ENCODE measurements at places on chromosomes 16 and 17.

DNA sequence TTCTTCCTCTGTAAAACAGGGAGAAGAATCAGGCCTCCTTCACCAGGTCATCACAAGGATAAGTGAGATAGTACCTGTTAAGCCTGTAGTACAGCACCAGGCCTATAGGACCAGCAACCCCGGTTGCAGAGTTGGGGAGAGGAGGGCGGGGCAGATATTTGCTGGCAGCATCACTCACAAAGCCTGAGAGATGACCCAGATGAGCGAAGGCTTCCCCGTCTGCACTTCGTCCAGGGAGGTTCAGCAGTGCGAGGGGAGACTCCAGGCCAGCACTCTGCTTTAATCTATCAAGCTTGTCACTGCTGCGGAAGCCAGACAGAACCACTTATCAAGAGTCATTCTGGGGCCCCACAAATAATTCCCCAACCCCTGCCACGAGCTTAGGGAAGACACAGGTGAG lies 15.8 kb upstream of the RBBP6 start:
- DNase-seq: no peak

- DNase-seq: no peak
Observed at GRCh38 chr17:330993-331701, 21.5 kb downstream of the RPH3AL start.

DNA sequence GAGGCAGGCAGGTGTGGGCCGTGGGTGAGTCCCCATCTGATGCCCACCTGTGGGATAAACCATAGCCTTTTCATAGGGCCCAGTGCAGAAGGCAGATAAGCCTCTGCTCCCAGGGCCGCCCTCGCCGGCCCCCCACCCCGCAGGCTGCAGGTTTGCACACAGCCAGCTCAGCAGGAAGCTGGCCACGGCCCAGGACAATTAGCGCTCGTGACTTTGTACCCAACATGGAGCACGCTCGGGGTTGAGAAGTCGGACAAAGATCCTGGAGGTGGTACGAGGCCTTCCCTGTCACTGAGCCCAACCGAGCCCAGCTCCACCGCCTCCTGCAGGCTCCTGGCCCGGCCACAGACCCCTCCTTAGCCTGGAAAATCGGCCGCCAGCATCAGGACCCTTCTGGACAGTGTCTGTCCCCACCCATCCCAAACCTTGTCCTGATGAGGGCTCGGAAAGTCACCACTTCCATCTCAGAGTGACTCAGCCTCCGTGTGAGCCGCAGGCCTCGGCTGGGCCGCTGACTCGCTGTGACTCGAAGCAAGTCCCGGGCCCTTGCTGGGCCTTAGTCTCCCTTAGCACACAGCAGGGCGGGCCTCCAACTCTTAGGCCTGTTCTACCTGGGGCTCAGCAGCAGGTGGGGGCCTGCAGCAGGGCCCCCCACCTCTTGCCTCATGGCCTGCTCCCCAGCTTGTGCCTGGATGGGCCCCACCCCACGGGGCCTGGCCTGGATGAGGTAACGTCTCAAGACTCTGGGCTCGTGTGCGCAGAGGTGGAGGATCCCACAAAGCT lies 22.7 kb downstream of the FAM83G start:
- DNase-seq: no peak

DNA sequence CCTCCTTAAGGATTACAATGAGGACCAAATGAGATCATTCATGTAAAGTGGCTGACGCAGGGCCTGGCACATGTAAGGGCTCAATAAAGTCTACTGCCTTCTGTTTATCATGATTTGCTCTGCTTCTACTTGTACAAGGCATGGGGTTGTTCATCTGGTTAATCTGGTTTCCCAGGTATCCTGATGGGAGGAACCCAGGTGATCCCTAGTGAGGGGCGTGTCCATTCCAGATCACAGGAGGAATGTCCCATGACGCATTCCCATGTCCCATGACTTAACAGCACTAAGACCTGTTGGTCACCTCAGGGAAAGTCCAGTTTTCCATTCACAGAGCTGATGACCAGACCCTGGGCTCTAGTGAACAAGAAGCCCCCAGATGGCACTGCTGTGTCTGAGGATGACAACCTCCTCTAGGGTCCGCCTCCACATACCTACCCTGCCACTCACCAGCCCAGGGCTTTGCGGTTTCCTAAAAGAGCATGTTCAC lies 11.5 kb upstream of the TPPP3 start:
- no peak for DNase-seq

- DNase-seq: no peak
Observed at GRCh38 chr16:66050991-66051390, 315.5 kb upstream of the CDH5 start.

- no peak for DNase-seq
Observed at GRCh38 chr16:52993179-52993578, 59.5 kb downstream of the CHD9NB start.

DNA sequence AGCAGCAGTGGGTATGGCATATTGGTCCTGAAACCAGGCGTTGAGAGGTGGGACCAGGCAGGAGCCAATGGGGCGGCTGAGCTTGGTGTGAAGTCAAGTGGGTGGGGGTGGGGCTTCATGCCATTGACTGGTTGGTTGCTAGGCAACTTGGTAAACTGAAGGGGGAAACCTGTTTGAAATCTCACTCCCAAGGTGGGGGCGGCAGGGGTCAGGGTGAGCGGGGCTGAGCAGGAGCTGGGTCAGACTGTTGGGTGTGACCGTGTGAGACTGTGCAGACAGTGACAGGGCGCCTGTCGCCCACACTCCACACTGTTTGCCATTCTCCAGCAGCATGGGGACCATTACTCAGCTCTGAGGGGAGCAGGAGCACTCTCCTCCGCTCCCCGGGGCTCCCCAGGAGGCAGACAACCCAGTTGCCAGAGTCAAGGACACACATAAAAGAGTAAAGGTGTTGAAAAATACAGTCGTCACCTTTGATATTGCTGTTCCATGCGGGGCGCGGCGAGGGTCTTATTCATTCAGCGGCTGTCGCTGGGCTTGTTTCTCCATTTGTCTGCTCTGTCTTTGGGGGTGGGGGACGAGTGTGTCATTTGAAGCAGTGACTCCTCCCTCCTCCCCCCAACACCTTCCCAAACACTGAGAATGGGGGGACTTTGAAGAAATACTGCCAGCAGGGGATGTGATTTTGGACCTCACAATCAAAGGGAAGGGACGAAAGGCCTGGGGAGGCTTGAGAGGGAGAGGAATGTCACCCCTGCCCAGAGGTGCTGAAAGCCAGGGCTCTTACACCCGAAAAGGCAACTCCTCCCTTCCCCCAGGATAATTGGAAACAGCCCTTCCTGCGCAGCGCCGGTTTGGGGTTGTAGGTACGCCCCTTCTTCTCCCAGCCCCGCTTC lies 1.2 kb upstream of the EFNB3 start:
- DNase-seq: peak; percentile 81

GRCh38 chr16:47059991-47060390 lies 83.8 kb downstream of the NETO2 start:
- no peak for DNase-seq

- no peak for DNase-seq
Observed at GRCh38 chr16:83315271-83315670, 492.5 kb upstream of the HSBP1 start.

GRCh38 chr17:42087736-42088705 lies 10.3 kb downstream of the ZNF385C start:
- DNase-seq: no peak

- DNase-seq: peak; percentile 35
Observed at GRCh38 chr16:3520841-3521240, 20.0 kb downstream of the CLUAP1 start.

DNA sequence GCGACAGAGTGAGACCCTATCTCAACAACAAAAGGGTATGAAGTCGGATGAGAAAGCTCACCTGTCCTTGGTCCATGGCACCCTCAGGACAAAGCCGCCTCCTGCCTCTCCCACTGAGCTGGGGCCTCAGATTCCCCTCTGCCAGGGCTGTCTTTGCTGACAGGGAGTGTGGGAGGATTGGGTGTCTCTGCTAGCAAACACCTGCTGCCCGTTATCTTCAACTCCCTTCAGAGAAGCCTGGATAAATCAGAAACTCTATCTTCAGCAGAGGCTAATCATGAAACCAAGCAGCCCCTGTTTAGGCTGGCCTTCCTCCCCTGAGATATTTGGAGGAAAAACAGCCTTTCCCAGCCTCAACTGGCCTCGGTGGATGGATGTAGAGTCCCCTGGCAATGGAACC lies 36.3 kb upstream of the CDH1 start:
- DNase-seq: no peak

DNA sequence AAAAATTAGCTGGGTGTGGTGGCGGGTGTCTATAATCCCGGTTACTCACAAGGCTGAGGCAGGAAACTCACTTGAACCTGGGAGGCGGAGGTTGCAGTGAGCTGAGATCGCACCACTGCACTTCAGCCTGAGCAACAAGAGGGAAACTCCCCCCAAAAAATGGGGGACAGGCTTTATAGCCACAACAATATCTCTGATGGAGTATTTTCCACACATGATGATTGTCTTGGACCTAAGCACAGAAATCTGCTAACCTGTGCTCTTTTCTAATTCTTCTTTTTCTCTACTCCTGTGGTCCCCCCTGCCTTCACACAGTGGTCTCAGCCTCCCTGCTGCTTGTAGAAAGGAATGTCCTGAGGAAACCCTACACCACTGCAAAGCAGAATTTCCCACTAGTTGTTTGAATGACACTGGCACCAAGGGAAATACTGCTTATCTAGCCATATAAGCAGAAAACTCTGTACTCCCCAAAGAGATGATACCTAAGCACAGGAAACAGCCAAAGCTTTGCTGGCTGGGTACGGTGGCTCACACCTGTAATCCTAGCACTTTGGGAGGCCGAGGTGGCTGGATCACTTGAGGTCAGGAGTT lies 117.6 kb downstream of the USP31 start:
- DNase-seq: no peak

DNA sequence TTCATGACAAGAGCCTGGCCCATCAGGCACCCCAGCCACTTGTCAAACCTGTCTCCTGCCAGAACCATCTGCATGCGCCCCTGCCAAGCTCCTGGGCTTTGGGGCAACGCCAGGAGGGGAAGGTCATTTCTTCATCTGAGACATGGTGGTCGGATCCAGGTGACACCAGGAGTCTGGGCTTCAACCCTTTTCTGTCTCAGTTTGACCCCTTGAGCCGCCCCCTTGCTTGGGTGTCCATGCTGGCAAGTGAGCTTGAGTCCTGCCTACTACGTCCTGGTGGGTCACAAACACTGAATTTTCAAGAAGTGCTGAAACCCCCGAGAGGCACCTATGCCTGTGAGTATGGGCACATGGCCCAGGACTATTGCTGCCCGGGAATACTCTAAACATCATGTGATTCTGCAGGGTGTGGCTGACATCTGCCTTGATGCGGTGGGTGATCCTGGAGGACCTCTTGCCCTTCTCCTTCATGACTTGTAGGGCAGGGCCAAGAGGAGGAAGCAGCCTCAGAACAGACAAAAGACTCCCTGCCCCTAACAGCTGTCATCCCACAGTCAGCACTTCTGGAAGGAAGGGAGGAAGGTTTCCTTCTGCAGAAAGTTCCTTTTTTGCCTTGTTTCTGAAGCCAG lies 43.4 kb downstream of the TNFRSF13B start:
- peak; percentile 4 for DNase-seq

DNA sequence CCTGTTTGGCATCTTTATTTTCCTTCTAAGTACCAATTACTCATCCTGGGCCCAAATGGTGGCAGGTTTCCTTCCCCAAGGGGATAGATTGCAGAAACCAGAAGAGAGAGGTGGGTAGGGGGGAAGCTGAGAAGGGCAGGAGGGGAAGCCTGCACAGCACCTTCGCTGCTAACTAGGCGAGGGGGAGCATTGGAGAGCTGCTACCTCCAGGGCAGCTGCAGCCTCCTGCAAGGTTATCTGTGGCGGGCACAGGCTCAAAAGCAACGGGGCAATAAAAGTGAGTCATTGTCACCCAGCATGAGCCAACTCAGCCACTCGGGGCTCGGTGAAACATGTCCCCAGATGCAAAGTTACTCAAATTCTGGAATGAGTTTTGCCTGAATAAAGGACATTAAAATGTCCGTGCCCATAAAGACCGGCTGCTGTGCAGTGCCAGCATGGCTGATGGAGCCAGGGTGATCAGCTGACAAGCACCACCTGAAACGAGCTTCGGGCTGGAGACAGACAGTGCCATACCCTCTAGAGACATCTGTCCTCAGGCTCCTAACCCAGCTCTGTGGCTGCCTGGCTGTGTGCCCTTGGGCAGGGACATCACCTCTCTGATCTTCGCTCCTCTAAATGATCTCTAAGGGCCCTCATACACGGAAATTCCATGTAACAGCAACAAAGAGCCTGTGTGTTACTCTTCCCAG lies 68.1 kb upstream of the GRIN2A start:
- no peak for DNase-seq

DNA sequence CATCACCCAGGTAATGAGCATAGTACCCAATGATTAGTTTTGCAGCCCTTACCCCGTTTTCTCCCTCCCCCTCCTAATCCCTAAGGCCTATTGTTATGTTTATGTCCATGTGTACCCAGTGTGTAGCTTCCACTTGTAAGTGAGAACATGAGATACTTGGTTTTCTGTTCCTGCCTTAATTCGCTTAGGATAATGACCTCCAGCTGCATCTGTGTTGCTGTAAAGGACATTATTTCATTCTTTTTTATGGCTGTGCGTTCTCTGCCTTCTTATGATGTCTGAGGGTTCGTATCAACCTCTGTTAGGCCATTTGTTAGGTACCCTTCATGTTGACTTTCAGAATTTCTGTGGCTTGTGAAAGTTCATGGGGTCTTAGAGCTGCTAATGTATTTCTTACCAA lies 31.0 kb downstream of the CTCF start:
- no peak for DNase-seq

Data from WTC11 (cell line).